ENCODE measurements at places on chromosomes 13 and 19. TPM values are rescaled to one million over a fixed set of nuclear protein-coding genes. Genes with fewer than 3 reads are reported as not detected.

- no peak for DNase-seq
Observed at GRCh38 chr13:97884707-97885468, 68.6 kb upstream of the IPO5 start.

- DNase-seq, result peak; percentile 67
Observed at GRCh38 chr19:49097453-49098288, 12.4 kb downstream of the SNRNP70 start.

DNA sequence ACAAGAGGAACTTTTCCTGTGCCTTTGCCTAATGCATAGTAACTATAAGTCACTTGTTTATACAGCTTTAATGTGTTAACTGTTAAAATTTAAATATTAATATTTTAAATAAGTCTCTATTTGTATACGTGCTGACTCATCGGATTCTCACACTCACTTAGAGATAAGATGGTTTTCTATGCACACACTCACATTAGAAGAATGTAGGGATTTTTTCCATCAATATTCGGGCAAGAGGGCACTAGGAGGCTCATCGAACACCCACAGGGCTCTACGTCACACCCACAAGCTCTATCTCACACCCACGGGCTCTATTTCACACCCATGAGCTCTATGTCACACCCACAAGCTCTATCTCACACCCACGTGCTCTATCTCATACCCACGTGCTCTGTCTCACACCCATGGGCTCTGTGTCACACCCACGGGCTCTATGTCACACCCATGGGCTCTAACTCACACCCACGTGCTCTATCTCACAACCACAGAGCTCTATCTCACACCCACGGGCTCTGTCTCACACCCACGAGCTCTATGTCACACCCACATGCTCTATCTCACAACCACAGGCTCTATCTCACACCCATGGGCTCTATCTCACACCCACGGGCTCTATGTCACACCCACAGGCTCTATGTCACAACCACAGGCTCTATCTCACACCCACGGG is 73.4 kb downstream of the COL4A2 start:
- DNase-seq, result no peak

- DNase-seq, result no peak
Observed at GRCh38 chr13:94664889-94665288, 47.5 kb downstream of the SOX21 start.

GRCh38 chr19:4830768-4831265 is 695 bp downstream of the TICAM1 start:
- DNase-seq, result no peak

GRCh38 chr19:56321989-56322440 is 7.4 kb upstream of the ZSCAN5A start:
- no peak for DNase-seq

- DNase-seq, result no peak
Observed at GRCh38 chr13:60974296-60974695, 441.4 kb downstream of the PCDH20 start.

DNA sequence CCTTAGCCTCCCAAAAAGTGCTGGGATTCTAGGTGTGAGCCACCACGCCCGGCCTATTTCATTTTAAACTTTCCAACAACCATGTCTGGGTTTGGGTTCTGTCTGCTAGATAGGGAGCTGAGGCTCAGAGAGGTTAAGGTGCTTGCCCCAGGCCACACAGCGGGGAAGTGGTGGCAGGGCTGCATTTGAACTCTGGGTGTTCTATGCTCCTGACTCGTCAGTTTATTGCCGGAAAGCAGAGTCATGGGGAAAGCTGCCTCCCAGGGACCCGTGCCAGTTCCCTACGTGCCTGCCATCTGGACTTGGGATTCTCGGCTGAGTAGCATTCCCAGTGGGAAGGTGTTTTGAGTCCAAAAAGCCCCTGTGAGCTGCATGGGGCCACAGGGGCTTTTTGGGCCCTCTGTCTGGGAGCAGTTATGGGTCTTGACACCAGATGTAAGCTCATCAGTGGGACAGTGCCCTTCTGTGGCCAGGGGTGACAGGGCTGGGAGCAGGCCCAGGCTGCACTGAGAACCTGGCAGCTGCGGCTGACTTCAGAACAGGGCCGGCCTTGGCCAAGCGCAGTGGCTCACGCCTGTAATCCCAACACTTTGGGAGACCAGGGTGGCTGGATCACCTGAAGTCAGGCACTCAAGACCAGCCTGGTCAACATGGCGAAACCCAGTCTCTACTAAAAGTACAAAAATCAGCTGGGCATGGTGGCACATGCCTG is 10.9 kb downstream of the RFX1 start:
- no peak for DNase-seq

DNA sequence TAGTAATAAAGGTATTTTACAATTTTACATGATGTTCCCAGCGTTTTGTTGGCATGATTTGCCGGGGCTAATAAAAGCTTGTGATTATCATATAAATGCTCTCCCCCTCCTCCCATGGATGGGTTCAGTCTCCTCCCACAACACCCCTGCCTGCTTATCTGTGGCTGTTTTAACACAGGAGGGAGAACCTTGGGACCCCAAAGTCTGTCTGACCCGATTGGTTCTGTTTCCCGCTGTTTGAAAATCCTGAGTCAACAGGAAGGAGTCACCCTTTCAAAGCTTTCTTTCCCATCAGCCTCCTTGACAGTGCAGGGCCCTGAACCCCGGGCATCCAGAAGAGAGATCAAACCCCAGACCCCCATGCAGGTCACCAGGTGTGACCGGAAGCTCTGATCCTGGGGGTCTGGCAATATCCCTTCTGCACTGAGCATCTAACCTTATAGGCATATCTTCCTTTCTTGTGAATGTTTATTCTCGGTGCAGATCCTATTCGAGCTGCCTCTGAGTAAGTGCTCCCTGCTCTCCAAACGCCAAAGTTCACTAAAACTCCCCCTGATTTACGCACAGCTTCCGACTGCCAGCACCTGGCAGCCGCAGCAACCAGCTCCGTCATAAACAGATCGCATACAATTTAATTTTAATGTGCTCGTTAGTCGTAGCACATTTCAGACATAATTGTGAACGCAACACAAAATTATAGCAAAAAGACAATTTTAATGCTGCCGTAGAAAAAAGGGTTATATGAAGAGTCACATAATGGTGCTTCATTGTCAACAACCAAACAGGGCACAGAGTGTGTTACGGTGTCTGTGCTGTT is 74.8 kb downstream of the TSHZ3 start:
- DNase-seq, result no peak

- no peak for DNase-seq
Observed at GRCh38 chr13:111532111-111532510, 211.7 kb downstream of the TEX29 start.

GRCh38 chr19:5220361-5220760 is 120.3 kb downstream of the PTPRS start:
- DNase-seq, result no peak

IGLON5 gene
- total RNA-seq, result not detected

ZNF578 gene
- 1.2 TPM for total RNA-seq

VSTM2B gene
- not detected for total RNA-seq

DMPK gene
- total RNA-seq, result 10.0 TPM

OR7C2 gene
- total RNA-seq, result not detected

UTP14C gene
- total RNA-seq, result 12.2 TPM

MZF1 gene
- 16.7 TPM for total RNA-seq

Data from mammary epithelial cell (primary cell).